Endothelial cell of umbilical vein (primary cell): ENCODE measurements at places on chromosomes 2 and 18.

GRCh38 chr2:128377071-128377910 is 58.6 kb upstream of the HS6ST1 start:
- no peak for DNase-seq

GRCh38 chr2:28234807-28235206 is 157.9 kb upstream of the FOSL2 start:
- no peak for DNase-seq

GRCh38 chr2:143717536-143718168 is 588.4 kb downstream of the ARHGAP15 start:
- no peak for DNase-seq

- DNase-seq, result no peak
Observed at GRCh38 chr18:47932603-47933002, 2.1 kb upstream of the SMAD2 start.

GRCh38 chr2:159609811-159610549 is 6.4 kb downstream of the BAZ2B start:
- no peak for DNase-seq

GRCh38 chr2:74181739-74182138 is 3.1 kb upstream of the MOB1A start:
- no peak for DNase-seq

GRCh38 chr18:34977838-34978532 is 63.2 kb upstream of the MAPRE2 start:
- DNase-seq, result peak; percentile 34

- no peak for DNase-seq
Observed at GRCh38 chr2:37396890-37397565, 52.6 kb downstream of the QPCT start.

DNA sequence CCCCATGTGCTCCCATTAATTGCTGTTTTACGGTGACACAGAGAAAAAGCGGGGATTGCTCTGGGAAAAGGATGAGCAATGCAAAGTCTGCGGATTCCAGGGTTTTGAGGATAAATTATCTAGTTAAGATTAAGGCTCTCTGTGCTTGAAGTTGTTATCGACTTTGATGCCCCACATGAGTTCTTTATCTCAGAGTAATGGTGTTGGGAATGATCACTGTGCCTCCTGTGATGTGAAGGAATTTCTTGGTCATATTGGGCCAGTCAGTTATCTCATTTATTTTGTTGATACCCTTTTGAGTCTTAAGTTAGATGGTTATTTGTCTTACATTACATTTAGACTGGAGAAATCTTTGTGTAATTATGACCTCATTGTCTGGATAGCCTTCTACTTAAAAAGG is 184.6 kb upstream of the MEX3C start:
- no peak for DNase-seq

DNA sequence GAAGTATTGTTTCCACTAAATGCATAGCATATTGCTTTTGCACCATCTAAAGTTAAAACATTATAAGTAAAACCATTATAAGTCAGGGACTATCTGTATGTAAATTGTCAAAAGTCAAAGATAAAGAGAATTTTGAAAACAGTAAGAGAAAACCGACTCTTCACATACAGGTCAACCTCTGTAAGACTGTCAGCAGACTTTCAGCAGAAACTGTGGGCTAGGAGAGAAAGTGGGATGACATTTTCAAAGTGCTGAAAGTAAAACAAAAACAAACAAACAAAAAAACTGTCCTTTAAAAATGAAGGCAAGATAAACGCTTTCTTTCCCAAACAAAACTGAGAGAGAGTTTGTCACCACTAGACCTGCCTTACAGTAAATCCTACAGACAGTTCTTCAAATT is 122.9 kb upstream of the ID2 start:
- DNase-seq, result no peak

DNA sequence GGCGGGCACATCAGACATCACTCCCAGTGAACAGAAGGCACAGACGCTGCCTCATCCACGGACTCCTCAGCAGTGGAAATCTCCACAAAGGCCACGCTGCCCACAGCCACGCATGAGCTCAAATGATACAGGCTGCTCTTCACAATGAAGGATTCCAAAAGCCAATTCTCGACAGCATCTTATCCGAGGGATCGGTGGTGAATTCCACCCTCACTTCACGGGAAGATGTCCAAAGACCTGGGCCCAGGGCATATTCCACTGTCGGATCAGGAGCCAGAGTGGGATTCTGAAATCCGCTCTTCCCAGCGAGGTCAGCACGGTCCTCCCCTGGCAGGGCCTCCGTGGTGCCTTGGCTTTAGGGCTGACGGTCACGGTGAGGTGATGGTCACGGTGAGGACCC is 55.8 kb downstream of the EIPR1 start:
- DNase-seq, result no peak
